ENCODE measurements at places on chromosomes 4 and X.

- DNase-seq = no peak
These were observed 20.5 kb downstream of the SEPTIN6 start for GRCh38 chrX:119672426-119672825.

DNA sequence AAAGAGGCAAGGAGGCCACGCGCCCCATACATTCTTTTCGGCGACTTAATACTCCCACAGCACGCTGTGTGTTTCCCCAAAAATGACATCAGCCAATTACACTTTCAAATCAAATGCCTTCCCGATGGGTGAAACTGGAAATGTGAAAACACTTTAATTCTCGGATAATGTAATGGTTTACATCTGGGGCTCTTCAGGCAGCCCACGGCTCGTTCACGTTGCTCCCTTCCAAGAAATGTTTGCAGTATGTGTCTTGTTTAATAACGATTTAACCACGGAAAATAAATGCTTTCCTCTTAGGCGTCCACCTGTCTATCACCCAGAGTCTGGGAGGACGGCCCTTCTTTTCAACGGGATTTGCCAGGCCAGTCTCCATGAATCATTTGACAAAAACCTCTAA lies 272.5 kb downstream of the SHOX start:
- DNase-seq = no peak

GRCh38 chr4:88514557-88515511 lies 8.7 kb downstream of the PYURF start:
- no peak for DNase-seq

- no peak for DNase-seq
These were observed 19.7 kb downstream of the FBXW7 start for GRCh38 chr4:152516156-152516555.

- no peak for DNase-seq
These were observed 411.2 kb downstream of the MID1IP1 start for GRCh38 chrX:39212456-39212855.
